ENCODE measurements at places on chromosomes 2 and 18.
A peak's percentile ranks its signal among the peaks of the same experiment; 100 is the strongest.

DNA sequence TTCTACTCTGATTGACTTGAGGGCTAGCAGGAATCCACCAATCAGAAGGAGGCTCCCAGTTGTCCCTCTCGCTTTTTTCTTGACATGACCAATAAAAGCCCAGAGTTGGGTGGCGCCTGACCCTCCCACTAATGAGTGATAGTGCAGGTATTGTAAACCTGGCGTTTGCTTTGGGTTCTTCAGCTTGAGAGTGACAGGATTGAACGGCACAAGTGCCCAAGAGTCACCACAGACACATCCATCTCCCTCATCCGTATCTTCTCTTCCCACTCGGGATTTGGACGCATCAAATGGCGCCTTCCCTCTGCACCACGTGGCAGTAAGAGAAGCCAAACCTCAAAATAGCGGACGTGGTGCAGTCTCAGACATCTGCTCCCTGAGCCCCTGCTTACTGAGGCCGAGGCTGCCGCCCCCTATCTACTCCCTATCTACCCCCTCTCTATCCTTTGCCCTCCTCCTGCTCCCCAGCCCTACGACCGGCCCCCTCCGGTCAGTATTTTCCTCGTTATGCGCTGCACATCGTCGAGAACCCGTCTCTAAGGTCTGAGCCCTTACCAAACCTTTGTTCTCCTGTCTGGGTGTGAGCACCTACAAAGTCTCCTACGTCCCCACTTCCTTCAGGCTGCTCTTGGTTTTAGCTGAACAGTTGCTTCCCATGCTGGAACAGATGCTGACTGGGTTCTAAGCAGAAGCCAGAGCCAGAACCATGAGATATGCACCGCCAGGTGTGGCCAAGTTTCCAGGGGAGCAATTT, 881 bp upstream of the FAM161A start:
- peak; percentile 71 for DNase-seq

GRCh38 chr2:44692821-44693220, 248.7 kb upstream of the SIX3 start:
- DNase-seq, result no peak

- DNase-seq, result no peak
Observed at GRCh38 chr2:110678457-110679336, 834 bp upstream of the BUB1 start.

- DNase-seq, result no peak
Observed at GRCh38 chr2:26890341-26891000, 42.5 kb downstream of the DPYSL5 start.

DNA sequence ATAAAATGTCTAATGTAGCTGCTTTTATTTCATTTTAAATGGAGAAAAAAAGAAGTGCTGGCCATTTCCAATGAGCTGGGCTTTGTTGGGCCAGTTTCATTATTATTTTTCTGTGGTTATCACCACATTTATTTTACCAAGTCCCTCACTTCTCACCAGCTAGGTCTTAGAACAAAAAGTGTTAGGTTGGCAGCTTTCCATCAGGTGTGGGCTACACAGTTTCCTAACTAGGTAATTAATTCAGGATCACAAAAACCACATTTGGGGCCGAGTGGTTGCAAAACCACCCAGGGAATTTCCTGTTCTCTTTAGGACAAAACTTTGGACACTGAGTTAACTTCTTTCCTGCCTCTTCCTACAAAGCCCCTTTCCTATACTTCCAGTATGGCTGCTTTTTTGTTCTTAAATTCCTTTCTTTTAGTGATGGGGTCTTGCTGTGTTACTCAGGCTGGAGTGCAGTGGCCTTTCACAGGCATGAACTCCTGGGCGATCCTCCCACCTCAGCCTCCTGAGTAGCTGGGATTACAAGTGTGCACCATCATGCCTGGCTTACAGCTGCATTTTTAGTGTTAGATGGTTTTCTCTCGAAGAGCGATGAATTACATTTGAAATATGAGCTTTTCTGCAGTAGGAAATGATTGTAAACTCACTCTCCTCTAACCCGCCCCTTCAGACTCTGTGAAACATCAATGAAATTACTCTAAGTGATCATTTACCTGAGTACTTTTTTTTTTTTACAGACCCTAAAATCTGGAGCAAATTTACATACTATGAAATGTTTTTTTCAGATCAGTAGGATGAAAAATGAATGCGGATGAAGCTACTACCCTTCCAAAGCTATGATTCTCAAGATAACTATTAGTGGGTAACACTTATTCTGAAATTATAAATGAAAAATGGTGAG, 2.6 kb upstream of the ZFP36L2 start:
- no peak for DNase-seq

GRCh38 chr2:173171924-173172643, 96.4 kb downstream of the MAP3K20 start:
- no peak for DNase-seq

- no peak for DNase-seq
Observed at GRCh38 chr18:48994044-48994651, 43.4 kb upstream of the SMAD7 start.

DNA sequence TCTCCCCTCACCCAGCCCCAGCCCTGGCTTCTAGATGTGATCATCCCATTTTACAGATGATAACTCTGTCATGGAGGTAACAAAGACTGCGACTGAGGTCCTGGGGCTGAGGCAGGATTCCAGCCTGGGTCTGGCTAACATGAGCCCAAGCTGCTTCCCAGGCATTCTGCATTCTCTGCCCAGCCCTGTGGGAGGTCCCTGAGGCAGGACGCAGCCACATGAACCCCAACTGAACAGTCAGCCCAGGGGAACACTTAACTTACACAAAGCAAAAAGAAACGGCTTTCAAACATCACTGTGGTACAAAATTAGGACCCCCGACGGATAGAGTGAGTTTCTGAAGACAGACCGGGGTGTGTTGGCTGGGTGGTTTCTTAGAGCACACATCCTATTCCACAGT, 135.3 kb downstream of the ACKR3 start:
- DNase-seq, result no peak

All from stimulated activated CD8-positive, alpha-beta memory T cell treated with anti-CD3 and anti-CD28 coated beads, Interleukin-4, amount 100 ng/mL, for 4 hours (primary cell).